ENCODE measurements at places on chromosomes 12 and 14.

GRCh38 chr12:119012179-119012578 lies 30.8 kb downstream of the SRRM4 start:
- DNase-seq, result no peak

- no peak for DNase-seq
Observed at GRCh38 chr12:3315201-3315661, 175.8 kb upstream of the PRMT8 start.

DNA sequence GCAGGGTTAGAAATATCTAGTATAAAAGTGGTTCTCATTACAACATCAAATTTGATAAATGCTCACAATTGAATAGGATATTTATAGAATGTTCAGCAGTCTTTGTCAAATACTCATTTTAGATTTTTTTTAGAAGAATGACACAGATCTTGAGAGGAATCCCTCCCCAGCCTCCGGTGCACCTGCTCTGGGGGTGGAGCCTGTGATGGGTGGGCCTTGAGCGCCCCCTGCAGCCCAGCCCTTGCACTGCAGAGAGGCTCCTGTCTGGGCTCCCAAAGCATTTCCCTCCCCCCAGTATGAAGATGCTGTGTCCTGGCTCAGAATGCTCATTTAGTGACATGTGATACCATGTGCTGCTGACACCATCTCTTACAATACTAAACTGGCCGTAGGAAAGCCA lies 792.3 kb downstream of the TMEM121 start:
- DNase-seq, result peak; percentile 18

DNA sequence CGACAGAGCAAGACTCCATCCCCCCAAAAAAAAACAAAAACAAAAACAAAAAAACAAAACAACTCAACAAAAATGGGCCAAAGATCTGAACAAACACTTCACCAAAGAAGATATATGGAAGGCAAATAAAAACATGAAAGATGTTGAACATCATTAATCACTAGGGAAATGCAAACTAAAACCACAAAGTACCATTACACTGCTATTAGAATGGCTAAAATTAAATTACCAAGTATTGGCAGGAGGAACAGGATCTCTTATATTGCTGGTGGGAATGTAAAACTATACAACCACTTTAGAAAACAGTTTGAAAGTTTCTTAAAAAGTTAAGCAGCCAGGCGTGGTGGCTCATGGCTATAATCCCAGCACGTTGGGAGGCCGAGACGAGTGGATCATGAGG lies 12.9 kb downstream of the SOS2 start:
- no peak for DNase-seq

DNA sequence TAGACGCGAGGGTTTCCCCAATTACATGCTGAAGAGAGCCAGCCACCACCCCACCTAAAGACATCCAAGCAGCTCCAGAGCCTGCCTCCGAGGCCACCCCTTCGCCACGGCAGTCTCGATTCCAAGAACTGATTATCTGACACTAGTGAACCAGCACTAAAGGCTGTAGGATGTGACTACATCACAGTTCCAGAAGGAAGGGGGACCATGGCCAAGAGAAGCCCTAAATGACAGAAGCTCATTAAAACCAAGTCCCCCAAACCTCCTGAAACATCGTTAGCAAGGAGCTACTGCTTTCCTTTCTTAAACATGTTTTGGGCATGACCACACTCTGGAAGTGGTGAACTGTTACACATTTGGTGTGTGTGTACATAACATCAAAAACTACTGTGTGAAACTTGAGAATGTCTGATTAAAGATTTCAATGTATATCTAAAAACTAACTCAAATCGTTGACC lies 88.2 kb downstream of the DUSP16 start:
- no peak for DNase-seq

DNA sequence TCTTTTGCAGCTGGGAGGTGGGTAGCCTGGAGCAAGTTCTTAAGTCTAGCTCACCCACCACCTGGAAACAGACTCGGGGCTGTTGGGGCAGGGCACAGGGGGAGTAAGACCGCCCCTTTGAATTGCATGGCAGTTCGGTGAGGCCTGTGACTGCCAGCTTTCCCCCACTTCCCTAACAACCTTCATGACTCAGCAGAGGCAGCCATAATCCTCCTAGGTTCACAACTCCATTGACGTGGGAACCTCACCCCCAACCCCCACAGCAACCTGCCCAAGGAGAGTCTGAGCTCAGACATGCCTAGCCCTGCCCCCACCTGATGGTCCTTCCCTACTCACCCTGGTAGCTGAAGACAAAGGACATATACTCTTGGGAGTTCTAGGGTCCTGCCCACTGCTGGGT lies 87.4 kb downstream of the NELL2 start:
- DNase-seq, result no peak

- no peak for DNase-seq
Observed at GRCh38 chr14:105931808-105932483, 405.6 kb downstream of the TMEM121 start.

GRCh38 chr12:46965880-46966279 lies 113.5 kb upstream of the PCED1B start:
- DNase-seq, result no peak

GRCh38 chr14:73752297-73752992 lies 38.3 kb upstream of the PNMA1 start:
- no peak for DNase-seq

DNA sequence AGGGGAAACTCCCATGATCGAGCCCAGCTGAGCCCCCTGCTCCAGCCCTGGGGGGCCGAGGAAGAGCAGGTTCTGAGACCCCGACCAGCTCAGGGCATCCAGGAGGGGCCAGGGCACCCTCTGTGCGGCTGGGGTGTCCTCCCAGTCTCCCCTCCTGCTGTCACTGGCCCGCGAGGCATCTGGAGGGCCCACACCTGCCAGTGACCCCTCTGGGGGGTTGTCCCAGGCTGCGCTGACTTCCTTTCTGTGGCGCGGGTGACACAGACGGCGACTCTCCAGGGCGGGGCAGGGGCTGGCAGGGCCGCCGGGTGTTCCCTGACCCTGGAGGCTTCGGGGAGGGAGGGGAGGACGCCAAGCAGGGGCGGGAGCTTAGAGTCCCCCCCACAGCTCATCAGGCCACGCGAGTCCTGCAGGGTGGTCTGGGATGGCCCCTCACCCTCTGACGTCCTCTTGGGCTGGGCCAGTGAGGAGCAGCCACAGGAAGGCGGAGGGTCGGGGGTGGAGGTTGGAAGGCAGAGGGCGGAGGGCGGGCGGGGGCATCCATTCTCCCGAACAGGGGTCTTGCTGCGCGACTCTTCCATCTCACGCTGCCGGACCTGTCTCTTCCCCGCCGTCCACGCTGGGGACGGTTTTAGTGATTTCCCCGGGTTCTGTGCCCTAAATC lies 38.6 kb upstream of the FBRSL1 start:
- no peak for DNase-seq
